Stimulated activated CD4-positive, alpha-beta T cell treated with anti-CD3 and anti-CD28 coated beads, TNF-alpha, amount 100 ng/mL, for 48 hours (primary cell): ENCODE measurements at places on chromosomes 1 and 21.

GRCh38 chr1:245464290-245464689, 309.5 kb downstream of the KIF26B start:
- no peak for DNase-seq

DNA sequence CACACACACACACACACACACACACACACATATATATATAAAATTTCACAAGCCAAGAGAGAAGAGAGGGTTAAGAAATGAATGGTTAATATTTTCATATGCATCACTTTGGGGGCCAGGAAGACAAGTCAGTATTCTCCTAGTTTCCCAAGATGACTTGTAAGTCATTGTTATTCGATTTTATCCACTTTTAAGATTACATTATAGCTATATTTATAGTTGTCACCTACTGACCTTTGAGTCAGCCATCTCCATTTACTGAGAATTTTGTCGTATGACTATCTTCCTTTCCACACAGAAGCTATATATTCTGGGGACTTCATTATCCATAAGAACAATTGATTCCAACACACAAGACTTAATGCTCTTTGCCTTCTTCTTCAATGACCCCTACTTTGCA, 8.9 kb downstream of the LYST start:
- DNase-seq: no peak

- DNase-seq: no peak
Observed at GRCh38 chr1:22831729-22832413, 121.2 kb downstream of the EPHB2 start.

GRCh38 chr1:193211539-193211938, 25.1 kb upstream of the B3GALT2 start:
- no peak for DNase-seq

- DNase-seq: no peak
Observed at GRCh38 chr1:243315455-243315854, 59.6 kb downstream of the SDCCAG8 start.

DNA sequence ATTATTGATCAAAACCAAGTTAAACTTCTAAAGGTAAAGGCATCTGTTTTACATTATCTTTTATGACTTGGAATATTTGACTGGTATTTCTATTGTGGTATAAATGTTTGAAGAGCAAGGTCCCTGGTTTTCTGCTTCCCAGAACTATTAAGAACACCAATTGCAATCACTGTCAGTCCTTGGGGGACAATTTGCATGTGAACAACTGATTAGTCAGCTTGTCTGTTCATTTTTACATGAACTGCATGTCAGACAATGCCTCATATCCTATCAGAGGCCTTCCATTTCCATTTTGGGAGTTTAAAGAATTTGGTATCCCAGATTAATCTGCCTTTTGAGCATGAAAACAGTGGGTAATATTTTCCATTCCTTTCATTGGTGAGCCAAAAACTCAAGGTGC, 654.9 kb upstream of the USP24 start:
- DNase-seq: no peak

DNA sequence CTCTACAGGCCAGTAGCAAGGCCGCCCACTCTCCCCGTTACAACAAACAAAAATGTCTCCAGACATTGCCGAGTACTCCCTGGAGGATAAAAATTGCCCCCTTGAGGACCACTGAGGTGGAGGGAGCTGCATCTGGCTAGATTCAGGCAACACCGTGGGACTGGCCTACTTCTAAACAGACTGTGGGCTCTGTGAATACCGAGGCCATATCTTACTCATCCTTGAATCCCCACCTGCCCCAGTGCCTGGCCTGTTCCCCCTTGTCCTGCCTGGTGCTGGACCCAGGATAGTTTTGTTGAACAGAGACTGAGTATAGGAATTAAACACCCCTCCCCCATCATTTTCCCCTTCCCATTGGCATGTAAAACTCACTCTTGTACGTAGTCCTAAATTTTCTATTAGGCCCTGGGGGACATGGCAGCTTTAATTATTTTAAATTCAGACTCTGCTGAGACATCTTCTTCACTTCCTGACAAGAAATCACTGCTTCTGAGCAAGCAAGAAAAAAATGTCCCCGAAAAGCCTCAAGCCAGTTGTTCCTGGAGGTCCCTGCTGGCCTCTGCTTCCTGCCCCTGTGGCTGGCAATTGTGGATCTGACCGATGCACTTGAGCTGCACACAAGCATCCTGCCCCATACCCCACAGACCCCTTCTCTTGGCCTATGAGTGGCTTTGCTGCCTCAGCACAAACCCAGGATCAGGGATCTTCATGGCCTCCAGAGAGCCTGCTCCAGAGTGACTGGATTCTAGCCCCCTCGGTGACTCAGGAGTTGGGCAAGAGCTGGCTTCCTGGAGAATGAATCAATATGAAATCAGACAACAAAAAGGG, 111.0 kb downstream of the ACTL8 start:
- DNase-seq: no peak

DNA sequence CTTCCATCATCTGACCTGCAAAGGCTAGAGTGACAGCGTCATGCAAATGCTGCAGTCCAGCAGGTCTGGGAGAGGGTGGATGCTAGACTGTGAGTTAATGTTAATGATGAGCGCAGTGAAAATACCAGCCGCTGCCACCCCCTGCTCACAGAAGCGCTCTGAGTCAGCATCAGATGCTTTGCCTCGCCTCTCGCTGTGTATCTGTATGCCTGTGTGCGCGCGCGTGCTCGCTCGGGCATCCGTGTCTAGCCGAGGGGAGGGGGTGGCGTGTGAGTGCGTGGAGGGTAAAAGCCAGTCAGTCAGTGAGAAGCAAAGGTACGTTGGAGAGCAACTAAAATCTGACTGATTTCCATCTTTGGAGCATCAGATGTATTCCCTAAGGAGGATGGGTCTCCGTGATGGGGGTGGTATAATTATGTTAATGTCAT, 858.7 kb downstream of the USP25 start:
- no peak for DNase-seq

DNA sequence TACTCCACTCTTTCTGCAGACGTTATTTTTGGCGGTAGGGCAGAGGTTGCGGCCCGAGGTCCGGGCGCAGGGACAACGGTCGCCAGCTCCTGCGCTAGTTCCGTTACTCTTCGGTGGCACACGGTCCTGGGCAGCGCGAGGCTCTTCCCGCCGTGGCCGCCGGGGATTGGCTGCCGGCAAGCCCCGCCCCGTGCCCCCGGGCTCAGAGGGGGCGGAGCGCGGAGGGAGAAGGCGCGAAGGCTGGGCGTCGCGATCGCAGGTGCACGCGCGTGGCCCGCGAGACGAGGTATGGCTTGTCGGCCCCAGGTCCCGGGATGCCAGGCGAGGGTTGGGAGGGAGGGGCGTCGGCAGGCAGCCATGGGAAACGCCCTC, 518 bp upstream of the SHE start:
- DNase-seq: no peak

DNA sequence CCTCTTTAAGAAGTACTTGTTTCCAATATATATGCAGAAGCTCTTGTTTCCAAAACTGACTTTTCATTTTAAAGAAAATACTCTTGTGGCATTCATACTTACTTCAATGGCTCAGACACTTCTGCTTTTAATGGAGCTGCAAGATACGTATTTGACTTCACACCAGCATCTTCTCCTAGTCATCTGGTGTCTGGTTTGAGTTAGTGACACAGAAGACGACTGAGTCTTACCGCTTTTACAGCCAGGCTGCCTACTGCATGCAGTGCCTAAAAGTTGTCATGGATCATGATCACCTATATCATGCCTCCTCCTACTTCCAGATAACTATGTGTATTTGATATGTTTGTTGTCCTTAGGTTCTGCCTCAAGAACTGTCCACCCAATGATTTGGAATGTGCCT, 185.9 kb downstream of the TPR start:
- no peak for DNase-seq

GRCh38 chr1:98201666-98202081, 280.8 kb upstream of the DPYD start:
- DNase-seq: no peak

- no peak for DNase-seq
Observed at GRCh38 chr1:50974618-50974935, 4.5 kb downstream of the CDKN2C start.

GRCh38 chr1:20079661-20080305, 9.8 kb downstream of the PLA2G5 start:
- DNase-seq: no peak

DNA sequence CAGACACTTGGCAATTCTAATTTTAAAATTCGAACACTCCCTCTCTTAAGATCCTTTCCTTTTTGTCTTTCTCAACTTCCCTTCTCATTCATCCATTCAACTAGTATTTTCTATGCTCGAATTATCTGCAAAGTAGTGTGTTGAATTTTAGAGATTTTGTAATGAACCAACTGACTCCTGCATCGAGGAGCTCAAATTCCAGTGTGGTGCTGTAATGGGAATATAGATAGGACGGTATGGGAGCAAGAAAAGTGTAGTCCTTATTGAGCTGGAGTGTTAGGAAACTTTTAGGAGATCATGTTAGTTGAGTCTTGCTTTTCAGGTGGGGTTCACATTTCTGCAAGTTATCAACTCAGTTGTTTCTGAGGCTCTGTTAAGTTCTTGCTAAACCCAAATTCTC, 897.5 kb downstream of the TTLL7 start:
- DNase-seq: no peak

GRCh38 chr1:9196129-9197040, 38.2 kb upstream of the H6PD start:
- DNase-seq: peak; percentile 58

DNA sequence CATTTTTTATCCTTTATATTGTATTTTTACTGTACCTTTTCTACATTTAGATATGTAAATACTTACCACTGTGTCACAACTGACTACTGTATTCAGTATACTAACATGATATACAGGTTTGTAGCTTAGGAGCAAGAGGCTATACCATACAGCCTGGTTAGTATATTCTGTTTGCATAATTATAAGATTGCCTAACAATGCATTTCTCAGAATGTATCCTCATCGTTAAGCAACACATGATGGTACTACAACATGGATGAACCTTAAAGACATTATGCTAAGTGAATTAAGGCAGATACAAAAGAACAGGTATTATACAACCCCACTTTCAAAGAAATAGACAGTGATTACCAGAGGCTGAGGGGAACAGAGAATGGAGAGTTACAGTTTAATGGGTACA, 62.7 kb downstream of the RUSC1 start:
- DNase-seq: no peak

GRCh38 chr1:74791491-74791890, 58.5 kb downstream of the TYW3 start:
- no peak for DNase-seq

GRCh38 chr1:208533746-208534598, 289.8 kb upstream of the PLXNA2 start:
- DNase-seq: no peak

GRCh38 chr1:2948001-2948750, 73.1 kb upstream of the ACTRT2 start:
- no peak for DNase-seq

DNA sequence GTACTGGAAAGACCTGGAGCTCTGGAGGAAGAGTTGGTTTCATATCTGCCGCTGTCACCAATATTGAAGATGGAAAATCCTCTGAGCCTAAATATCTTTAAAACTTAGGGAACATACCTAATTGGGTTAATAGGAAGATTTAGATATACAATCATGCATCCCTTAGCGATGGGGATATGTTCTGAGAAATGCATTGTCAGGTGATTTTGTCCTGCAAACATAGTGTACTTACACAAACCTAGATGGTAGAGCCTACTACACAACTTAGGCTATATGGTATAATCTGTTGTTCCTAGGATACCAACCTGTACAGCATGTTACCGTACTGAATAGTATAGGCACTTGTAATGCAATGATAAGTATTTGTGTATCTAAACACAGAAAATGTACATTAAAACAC, 22.5 kb downstream of the YTHDF2 start:
- no peak for DNase-seq

DNA sequence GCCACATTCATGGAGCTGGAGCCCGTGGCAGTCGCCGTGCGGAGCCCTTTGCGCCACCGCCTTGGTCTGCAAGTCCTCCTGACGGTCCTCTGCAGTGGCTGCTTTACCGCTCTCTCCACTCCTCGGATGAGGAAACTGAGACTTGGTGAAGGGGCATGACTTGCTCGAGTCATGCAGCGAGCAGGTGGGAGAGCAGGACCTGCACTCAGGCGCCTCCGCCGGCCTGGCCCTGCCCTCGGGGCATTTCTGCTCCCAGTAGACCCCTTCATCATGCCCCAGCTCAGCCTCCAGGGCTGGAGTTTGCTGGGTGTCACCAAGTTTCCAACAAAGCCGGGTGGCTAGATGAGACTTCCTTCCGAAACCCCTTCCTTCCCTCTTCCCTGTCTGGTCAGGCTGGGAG, 100.0 kb upstream of the TARDBP start:
- DNase-seq: no peak

DNA sequence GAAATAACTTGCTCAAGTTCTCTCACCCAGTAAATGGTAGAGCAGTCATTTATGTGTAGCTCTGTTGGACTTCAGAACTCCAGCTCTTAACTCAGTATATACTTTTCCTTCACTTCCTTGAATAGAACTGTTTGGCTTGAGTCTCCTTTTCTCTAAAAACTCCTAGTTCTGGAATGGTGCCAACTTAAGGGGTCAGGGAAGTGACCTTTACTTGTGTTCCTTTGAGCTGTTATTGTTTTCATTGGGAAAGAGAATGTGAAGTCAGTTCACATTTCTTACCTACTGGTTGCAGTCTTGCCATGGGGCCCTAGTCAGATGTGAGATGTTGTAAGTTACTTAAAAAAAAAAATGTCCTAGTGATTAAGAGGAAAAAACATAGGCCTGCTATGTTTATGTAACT, 77.0 kb upstream of the MACF1 start:
- DNase-seq: no peak

DNA sequence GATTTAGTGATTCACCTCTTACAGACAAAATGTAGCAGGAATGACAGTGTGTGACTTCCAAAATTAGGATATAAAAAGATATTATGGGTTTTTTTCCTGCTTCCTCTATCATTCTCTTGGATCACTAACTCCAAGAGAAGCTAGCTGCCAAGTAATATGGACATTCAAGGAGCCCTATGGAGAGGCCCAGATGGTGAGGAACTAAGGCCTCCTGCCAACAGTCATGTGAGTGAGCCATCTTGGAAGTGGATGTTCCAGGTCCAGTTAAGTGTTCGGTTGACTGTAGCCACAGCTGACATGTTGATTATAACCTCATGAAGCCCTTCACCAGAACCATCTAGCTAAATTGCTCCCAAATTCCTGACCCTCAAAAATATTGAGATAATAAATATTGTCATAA, 38.8 kb downstream of the CD160 start:
- no peak for DNase-seq
